Kidney epithelial cell (primary cell): ENCODE measurements at places on chromosomes 6 and 20.

DNA sequence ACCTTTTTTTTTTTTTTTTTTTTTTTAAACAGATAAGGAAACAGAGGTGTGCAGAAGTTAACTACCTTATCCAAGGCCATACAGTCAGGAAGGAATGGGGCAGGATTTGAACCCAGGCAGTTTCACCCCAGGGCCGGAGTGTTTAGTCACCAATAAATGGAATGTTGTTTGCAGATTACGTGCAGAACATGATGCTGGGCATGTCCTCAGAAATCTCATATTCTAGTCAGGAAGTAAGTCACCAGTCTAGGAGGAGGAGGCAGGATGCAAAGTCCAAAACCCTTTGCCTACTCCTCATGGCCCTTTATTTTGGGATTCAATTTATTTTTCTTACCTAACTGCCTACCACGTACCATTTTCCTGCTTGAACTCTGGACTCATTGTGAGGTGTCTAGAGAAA lies 57.1 kb upstream of the LRRC1 start:
- no peak for DNase-seq

GRCh38 chr6:32742374-32742773 lies 1.2 kb downstream of the HLA-DQA2 start:
- DNase-seq: no peak

GRCh38 chr6:32838114-32838958 lies at the start of gene TAP2:
Gene TAP2, minus strand, starts transcription at chr6:32838739. Its CDS starts 506 bp downstream, at chr6:32838233.
- no peak for DNase-seq

- DNase-seq: peak; percentile 97
Observed at GRCh38 chr6:138465007-138465645, 34.2 kb downstream of the NHSL1 start.

DNA sequence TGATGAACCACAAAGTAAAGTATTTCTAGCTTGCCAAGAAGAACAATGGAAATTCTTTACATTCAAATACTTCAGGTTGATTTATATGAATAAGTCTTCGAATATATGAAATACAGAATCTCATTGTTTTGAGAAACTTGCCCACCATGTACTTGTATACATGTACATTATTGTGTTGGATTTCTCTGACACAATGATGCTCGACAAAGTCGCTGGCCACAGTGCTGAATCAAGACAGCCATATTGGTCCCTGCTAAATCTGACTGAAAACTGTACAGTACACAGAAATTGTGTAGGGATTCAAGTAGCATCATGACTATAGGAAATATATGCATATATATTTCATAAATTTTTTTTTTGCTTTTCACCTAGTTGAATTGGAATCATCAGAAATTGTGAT lies 13.1 kb upstream of the LIN28B start:
- no peak for DNase-seq

- no peak for DNase-seq
Observed at GRCh38 chr6:112144145-112144926, 56.9 kb downstream of the FAM229B start.

GRCh38 chr20:3406481-3407039 lies 909 bp downstream of the DNAAF9 start:
- no peak for DNase-seq

DNA sequence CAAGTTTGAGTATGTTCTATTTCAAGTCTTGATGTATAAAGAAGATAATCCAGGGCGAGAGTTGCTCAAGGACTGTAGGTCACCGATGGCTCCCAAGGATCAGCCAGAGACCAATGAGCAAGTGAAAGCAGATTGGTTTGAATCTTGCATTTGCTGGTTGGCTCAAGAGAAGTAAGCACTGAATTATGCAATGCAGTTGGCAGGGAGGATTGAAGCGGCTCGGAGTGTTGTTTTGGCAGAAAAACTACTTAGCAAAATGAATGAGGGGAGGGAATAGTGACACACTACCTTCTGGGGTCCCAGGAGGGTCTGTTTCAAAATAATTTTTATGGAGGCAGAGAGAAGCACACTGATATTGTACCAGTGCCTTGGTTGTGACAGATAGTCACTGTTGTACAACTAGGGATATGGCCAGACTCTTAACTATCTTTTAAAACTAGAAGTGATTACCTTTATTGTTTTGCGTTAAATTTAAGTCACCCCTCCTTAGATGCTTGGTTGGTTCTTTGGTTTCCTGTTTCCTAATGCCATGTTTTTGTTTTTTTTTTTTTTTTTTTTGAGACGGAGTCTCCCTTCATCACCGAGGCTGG lies 15.7 kb downstream of the SASH1 start:
- no peak for DNase-seq

DNA sequence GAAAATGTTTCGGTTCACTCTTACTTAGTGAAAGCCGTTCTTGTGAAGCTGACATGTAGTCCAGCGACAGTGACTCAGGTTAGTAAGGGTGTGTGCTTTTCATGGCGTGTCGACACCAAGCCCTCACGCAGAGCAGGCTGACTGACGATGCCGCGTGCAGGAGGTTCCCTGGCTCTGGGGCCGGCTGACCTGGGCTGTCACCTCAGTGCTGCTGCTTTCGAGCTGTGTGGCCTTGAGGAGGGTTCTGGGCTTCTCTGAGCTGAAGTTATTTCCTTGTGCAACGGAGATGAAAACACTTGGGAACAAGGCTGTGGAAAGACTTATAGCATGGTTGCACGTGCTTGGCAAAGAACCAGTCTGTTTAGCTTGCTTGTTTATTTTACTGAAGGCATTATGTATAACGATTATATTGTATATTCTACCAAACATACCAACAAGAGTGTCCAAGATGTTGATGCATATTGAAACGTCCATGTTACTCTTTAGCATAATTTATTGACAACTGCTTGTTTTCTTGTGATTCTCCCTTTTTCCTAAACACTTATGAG lies 59.2 kb downstream of the PHACTR3 start:
- DNase-seq: no peak

- DNase-seq: no peak
Observed at GRCh38 chr6:109690373-109690736, 647 bp downstream of the AK9 start.

DNA sequence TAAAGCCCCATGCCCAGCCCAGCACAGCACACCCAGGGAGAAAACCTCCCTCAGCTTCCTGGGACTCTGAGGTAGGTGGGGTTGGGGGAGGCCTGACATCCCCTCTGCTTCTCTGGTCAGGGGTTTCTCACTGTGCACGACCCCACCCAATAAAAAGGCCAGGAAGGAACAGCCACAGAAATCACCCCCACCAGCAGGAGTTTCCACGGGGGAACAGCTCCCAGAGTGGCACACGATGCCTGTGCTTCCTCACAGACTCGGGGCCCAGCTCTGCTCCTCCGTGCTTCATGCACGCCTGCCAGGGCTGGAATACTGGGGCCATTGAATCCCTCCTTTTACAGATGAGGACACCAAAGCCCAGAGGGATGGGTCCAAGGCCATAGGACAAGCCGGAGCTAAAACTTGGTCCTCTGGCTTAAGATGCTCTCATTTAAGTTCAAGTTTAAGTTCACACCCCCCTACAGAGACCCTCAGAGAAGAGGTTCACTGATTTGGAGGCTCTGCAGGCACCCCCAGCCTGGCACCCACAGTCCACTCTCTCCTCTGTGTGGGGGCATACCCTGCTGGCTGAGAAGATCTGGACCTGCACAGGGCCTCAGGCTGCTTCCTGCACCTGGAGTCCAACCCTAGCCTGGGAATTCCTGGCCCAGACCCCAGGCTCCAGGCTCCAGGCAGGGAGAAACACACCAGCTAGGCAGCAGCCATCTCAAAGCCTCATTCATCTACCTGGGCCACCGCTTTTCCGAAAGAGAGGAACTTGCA lies 14.3 kb downstream of the ACSS1 start:
- no peak for DNase-seq

DNA sequence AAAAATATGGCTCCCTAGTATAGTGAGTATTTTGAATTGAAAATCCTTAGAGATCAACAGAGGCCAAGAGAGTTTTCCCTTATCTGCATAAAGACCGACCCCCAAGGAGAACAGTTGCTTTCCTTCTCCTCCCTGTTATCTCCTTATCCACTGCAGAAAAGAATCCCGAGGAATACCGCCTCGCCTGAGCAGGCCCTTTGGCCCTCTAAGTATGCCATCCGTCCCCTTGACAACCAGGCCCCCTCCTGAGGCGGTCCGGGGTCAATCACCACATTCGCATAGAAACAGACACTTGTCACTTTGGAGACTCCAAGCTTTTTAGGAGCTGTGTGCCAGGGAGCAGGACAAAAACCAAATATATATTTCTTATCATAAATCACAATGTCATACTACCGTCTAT lies 15.9 kb upstream of the GGTLC1 start:
- DNase-seq: no peak

GRCh38 chr20:35767683-35768481 lies 3.9 kb upstream of the PHF20 start:
- DNase-seq: no peak

- DNase-seq: no peak
Observed at GRCh38 chr6:29924287-29924686, 18.0 kb upstream of the HLA-A start.

DNA sequence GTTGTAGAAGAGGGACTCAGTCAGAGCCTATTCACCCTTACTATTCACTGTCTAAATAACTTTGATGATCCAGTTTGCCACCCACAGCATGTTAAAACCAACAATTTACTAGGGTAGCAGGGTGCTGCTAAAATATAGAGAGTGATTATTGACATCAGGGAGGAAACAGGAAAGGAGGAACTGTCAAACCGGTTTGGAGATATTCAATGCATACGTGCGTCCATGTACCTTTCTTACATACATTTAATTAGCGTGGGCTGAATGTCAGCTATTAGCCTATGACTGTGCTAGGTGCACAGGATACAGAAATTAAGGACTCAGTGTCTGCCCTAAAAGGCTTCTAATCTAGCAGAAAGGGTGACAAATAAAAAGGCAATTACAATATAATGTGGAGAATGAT lies 57.2 kb downstream of the IL20RA start:
- DNase-seq: no peak

GRCh38 chr20:38799203-38799602 lies 6.3 kb upstream of the PPP1R16B start:
- DNase-seq: no peak

GRCh38 chr6:116531675-116532570 lies 13.6 kb downstream of the TRAPPC3L start:
- DNase-seq: peak; percentile 35
